ENCODE measurements at places on chromosomes 3 and 15.

GRCh38 chr15:56831467-56832005 lies 86.9 kb upstream of the TCF12 start:
- DNase-seq, result no peak

DNA sequence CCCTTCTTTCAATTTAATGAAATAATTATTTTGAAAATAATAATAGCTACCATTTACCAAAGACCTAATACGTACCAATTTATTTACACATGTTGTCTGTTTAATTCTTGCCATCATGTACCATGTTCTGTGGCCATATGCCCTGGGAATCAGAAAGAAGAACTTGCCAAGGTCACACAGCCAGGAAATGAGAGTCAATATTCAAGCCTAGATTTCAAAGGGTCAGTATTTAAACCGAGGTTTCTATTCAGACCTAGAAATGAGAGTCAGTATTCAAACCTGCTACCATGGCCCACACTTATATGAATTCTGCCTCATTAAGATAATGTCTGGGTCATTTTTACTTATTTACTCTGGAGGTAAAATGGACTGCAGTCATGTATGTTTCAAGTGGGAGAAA lies 103.6 kb upstream of the TBL1XR1 start:
- no peak for DNase-seq

DNA sequence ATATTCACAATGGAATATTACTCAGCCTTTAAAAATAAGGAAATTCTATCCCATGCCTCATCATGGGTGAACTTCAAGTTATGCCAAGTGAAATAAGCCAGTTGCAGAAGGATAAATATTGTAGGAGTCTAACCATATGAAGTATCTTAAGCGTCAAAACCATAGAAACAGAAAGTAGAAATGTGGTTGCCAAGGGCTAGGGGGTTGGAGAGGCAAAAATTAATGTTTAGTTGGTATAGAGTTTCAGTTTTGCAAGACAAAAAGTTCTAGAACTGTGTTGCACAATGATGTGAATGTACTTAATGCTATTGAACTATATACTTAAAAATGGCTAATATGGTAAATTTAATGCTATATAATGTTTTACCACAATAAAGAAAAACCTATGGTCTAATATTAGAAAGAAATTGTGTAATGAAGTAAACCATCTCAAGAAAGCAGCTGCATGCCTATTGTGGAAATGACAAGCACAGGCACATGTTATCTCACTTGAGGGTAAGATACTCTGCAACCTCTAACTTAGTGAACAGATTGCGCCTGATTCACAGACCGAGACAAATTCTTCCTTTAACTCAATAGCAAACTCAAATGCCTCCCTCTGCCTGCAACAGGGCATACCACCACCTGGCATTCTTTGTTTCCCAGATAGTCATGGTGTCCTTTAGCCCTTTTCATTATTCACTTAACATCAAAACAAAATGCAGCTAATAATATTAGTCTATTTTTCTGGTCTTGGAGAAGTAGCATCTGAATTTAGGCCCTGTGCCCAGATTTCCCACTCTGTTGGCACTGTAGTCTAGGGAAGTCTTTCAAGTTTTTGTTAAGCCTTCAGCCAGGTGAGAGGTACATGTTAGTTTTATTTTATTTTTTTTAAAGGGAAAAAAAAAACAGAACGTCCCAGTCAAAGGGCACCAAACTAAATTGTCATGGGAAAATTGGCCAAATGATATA lies 80.2 kb upstream of the ACP3 start:
- no peak for DNase-seq

- DNase-seq, result no peak
These were observed 251.9 kb downstream of the CDIN1 start for GRCh38 chr15:36831125-36831903.

- DNase-seq, result no peak
These were observed 10.2 kb downstream of the PPARG start for GRCh38 chr3:12299026-12299425.

DNA sequence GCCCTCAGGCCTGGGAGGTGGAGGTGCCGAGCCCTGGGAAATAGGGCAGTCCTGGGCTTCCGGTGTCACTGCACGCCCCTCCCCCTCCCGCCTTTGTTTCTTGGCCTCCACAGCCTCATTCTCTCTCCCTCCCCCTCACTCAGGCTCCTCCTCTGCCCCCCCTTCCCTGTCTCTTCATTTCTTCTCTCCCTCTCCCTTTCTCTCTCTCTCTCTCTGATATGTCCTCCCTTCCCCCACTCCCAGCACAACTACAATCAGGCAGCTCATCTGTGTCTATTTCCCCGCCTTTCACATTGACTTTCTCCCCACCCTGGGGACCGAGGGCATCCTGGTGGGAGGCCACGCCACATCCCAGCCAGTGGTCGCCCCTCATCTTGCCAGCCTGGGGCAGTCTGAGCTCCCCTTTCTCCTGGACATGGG lies 40.2 kb downstream of the IDH2 start:
- no peak for DNase-seq

- DNase-seq, result no peak
These were observed 107.8 kb downstream of the ASB7 start for GRCh38 chr15:100710222-100710621.

DNA sequence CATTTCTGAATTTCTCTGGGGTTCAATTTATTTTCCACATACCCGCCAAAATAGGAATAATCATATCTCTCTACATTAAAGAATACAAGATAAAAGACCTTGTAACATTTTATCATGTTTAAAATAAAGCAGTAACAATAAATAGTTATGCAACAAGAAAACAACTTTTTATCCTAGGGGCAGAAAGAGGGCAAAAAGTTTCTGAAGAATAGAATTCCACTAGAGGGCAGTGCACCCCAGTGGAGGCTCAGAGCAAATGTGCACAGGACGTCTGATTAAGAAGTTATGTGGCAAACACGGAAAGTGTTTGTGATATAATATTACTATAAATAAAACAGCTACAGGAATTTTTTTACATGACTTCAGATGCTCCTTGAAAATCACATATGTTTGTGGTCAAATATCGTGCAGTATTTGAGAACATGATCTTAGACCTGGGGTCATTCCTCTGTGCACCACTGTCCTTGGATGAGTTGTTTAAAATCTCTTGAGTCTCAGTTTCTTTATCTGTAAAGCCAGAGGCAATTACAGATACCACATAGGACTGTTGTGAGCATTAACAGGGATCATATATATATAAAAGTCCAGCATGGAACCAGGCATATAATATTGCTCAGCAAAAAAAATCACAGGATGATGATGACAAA lies 13.2 kb upstream of the PIK3R4 start:
- DNase-seq, result no peak

DNA sequence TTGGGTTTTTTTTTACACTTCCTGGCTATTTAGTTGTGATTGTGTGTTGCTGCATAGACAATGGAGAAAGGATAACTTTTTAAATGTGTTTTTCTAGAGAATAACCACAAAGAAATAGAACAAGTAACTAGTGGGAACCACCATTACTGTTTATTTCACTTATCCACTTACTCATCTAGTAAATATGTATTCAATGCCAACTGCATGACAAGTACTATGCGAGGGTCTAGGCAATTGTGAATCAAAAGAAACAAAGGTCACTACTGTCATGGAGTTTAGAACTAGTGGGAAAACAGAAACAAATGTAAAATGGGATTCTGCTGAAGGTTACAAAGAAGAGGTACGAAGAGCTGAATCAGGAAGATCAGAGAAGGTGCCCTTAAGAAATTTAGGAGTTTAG lies 600.9 kb upstream of the ROBO2 start:
- no peak for DNase-seq

- no peak for DNase-seq
These were observed 46.1 kb upstream of the ABI3BP start for GRCh38 chr3:101039285-101039684.

DNA sequence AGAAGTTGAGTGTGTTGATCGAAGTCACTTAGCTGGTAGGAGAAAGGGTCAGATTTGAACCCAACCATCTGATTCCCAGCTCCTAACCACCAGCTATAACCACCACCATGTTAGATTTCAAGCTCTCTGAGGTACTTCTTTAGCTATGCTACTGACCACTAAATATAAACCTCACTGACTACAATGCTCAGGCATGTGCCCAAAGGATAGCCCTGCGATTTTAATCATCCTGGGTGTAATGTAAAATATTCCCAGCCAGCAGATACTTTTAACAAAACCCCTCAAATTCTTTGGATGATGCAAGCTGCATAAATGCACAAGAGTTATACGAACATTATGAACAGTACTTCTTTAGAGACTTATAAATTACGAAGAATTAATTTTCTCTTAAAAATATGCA lies 115.2 kb upstream of the TSC22D2 start:
- DNase-seq, result no peak

DNA sequence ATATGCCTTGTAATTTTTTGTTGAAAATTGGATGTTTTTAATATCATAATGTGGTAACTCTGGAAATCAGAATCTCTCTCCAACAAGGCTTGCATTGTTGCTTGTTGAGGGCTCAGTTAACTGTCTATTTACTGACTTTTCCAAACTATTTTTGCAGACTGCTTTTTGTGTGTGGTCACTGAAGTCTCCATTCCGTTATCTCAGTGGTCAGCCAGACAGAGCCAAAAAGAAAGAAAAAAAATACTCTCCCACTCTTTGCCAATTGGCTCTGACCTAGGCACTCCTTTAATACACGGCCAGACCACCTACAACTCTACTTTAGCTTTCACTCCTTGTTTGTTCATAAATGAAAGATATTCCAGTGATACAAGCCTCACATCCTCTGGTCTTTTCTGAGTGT lies 52.5 kb downstream of the IFT80 start:
- no peak for DNase-seq

- DNase-seq, result no peak
These were observed 641.1 kb downstream of the MECOM start for GRCh38 chr3:169022457-169022856.

GRCh38 chr3:40853474-40853873 lies 328.7 kb downstream of the ZNF621 start:
- no peak for DNase-seq

DNA sequence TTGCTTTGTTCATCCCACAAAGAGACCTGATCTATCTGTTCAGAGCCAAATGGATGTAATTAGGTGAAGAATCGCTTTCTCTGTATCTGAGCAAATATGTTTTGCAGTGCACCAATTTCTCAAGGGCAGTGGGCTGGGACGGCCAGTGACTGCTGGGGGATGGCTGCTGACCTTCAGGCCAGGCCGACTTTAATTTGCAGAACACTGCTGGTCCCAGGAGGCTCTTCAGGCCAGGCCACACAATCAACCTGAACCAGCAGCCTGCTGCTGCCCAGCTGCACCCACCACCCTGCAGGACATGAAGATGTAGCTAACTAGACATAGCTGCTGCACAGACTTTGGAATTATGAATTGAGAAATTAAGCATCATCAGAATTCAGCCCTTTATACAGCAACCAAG lies 194.4 kb upstream of the ONECUT1 start:
- DNase-seq, result no peak

Measured in Right ventricle myocardium inferior (tissue), 1 donor.